ENCODE measurements at places on chromosomes 3 and 15.
A peak's percentile ranks its signal among the peaks of the same experiment; 100 is the strongest.

DNA sequence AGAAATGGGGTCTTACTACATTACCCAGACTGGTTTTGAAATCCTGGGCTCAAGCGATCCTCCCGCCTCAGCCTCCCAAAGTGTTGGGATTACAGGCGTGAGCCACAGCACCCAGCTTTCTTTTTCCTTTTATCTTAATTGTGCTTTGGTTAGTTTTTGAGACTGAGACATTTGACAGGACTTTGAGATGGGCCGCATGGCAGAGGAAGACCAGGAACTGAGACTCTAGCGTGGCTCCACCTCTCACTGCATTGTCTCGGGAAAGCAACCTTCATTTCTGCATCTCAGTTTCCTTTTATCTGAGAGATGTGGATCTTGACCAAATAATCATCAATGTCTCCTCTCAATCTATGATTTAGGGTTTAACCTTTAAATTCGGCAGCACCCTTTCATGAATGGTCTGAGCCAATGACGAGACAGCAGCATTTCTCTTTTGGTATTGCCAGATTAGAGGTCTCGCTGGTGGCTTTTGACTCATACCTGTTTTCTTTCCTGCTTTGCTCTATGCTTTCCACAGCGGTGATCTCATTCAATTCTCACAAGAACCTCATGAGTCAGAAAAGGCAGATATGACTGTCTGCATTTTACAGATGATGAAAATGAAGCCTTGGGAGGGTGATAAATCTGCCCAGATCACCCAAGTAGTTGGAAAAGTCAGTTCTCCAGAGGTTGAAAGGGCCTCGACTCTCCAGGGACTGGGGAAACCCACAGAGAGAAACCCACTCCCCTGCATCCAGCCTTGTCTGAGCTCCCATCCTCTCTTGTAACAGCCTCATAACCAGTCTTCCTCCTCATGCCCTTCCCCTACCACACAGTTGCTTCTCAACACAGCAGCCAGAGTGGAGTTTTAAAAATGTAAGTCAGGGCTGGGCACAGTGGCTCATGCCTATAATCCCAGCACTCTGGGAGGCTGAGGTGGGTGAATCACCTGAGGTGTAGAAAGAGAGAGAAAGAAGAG is 84.8 kb upstream of the FOXB1 start:
- DNase-seq, result peak; percentile 56

DNA sequence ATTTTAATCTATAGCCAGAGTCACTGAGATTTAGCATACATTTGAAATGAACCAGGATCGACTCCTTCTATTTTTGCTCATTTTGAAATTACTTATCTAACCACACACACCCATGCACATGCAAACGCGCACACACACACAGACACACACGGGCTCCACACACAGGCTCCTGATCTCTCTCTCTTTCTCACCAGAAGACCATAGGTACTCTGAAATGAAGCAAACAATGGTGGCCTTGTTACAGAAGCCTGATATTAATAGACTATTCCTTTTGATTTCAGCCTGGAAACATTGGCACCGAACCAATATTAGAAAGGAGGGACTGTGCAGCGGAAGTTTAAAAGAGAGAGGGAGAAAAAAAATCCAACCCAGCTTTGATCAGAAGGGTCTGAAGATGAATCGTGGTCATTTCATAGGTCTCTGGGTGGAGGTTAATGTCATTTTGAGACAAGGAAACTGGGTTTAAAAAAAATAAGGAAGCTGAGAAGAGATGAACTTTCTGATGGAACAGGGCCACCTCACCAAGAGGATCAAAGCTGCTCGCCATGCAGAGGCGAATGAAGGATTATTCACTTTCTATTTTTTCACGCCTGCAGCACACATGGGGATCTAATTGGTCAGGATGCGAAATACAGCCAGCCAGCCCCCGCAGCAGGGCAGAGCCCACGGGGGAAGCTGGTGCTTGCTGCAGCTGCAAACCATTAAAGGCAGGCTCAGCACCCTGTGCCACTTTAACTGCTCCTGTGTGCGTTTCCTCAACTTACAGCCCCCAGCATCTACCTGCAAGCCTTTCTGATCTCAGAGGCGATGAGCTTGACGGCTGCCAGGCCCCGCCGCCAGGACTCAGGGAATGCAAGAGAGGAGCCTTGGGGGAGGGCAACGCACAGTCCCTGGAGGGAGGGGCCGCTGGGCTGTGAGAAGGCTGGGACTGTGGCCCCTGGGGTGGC is 88.8 kb downstream of the HES1 start:
- DNase-seq, result no peak

GRCh38 chr15:93250950-93251349 is 161.9 kb upstream of the RGMA start:
- no peak for DNase-seq

DNA sequence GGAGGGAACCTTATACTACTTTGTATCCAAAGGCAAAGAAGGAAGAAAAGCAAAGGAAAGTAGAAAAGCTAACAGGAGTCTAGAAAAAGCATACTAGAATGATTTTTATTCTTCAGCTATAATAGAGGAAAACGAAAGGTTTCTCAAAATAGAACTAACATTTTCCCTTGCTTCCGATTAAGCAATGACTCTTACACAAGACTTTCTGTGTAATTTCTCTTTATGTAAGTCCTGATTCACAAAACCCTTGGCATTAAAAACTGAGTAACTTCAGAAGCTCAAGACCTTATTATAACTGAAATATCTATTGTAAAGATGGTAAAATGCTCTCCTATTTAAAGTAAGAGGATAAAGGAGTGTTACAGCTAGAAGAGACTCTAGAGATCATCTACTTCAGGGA is 97.4 kb downstream of the DTWD1 start:
- peak; percentile 35 for DNase-seq

DNA sequence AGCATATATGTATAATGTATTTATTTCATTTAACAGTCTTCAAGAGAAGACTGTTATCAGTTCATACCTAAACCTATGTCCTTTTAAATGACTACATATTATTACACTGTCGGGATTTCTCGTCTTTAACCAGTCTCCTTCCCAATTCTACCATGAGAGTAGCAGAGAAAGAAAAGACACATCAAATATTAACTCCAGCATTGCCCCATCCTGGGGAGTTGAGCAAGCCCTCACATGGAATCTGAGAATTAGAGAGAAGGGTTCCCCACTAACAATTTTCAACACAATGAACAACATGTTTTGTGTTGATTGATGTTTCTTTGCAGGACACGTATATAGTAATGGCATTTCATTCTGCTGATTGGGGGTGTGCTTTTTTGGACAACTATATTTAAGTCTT is 257.4 kb downstream of the ADAMTSL3 start:
- DNase-seq, result no peak

GRCh38 chr3:129793942-129794310 is 99.6 kb downstream of the TMCC1 start:
- no peak for DNase-seq

DNA sequence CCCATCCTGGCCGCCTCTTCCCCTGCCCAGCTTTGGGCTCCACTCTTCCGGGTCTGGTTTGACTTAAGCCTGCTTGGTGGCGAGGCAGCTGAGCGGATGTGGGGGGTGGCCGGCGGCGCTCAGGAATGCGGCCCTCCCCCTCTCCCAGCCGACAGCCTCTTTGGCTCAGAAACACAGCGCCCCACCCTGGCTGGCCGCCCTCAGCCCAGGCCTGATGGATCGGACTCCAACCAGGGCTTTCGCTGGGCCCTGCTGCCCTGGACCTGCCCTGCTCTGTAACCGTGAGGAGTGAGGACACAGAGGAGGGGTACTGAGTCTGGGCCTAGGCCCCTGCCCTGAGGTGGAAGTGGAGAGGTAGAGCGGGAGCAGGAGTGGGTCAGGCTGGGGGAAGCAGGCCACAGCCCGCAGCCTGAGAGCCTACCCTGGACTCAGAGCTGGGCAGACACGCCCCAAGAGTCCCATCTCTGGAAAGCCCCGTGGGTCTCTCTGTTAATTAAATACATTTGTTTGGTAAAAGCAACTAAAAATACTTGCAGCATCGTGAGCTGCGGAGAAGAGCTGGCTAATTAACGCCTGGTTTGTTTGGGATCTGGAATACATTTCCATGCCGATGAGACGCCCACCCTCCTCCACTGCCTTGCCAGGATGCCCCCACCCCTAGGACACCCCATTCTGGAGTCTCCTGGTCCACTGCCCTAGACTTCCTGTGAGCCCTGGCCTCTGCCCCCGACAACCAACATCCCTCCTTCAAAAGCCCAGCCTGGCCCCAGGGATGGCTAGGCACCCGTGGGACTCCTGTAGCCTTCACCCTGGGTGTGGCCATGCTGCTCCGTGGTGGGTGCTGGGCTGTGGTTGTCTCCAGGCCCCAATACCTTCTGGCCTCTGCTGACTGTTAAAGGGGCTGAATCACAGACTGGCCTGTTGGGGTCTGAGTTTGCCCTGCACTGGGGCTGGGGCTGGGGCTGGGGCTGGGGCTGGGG is 19.6 kb downstream of the PLXNA1 start:
- DNase-seq, result peak; percentile 70

- no peak for DNase-seq
These were observed 21.6 kb downstream of the B4GALT4 start for GRCh38 chr3:119219069-119219468.

DNA sequence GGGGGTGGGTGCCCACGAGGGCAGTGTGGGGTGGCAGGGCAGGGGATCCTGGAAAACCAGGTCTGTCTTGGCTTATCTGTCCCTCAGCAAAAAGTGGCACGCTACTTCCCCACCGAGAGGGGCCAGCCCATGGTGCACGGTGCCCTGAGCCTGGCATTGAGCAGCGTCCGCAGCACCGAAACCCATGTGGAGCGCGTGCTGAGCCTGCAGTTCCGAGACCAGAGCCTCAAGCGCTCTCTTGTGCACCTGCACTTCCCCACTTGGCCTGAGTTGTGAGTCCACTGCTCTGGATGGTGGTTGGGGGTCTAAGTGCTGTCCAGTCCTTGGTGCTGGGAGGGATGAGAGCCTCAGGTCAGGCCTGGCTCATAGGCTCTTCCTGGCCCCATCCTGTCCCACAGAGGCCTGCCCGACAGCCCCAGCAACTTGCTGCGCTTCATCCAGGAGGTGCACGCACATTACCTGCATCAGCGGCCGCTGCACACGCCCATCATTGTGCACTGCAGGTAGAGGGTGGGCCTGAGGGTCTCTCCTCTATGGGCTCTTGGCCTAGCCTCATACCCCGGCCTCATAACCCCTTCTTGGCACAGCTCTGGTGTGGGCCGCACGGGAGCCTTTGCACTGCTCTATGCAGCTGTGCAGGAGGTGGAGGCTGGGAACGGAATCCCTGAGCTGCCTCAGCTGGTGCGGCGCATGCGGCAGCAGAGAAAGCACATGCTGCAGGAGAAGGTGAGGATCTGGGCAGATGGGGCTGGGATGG is 31.1 kb downstream of the PTPN23 start:
- DNase-seq, result no peak

- no peak for DNase-seq
These were observed 35.7 kb downstream of the CLK3 start for GRCh38 chr15:74651242-74651741.

- no peak for DNase-seq
These were observed 12.2 kb upstream of the SEC61A1 start for GRCh38 chr3:128040041-128040440.

DNA sequence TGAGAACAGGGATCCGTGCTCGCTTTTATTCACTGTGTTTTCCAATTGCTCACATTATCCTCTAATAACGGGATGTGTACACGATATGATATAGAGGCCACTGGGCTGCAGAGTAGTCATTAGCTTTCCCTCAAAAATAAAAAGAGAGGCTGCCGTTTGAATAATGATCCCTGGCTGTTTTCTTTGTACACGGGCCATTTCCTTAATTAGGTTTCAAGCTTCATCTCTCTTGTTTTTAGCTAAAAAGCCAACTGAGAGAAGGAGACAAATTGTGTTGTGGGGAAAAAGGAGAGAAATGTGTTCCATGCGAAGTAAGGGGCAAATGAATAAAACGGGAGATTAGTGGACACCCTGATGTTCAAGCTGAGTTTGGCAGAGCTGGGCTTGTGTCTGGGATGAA is 174.2 kb downstream of the CACNA2D3 start:
- DNase-seq, result no peak

DNA sequence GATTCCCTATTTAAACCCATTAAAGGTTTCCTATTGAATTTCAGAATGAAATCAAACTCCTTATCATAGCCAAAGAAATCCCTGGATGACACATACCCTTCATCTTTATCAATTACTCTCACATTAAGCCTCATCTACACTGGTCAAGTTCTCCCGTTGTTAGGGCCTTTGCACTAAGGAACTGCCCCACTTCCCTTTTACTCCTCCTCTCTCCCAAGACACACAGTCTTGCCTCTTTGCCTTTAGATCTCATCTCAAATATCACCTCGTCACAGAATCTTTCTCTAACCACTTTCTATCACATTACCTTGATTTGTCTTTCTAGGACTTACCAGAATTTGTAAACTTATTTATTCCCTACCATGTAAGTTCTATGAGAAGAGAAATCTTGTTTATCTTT is 117.6 kb downstream of the TMCC1 start:
- no peak for DNase-seq

- DNase-seq, result no peak
These were observed 676 bp downstream of the TCF12 start for GRCh38 chr15:56919031-56919608.

DNA sequence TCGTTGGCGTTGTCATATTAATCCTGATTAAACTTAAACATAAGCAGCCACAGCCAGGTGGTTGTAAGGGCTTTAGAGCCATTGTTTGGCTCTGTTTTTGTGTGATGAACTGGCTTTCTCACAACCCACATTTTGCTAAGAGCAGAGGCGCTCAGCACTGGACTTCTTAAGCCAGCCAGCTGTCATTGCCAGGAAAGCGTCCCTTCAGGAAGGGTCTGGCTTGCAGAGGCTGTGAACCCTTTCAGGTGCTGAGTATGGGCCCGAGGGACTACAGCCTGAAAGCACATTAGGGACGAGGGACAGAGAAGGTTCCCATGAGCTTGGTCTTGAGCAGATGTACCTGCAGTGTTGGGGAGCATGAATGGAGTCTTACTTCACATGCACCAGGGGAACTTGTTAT is 112.3 kb downstream of the CHCHD6 start:
- DNase-seq, result no peak
